CMK (cell line): ENCODE measurements at places on chromosomes 6 and 20.

DNA sequence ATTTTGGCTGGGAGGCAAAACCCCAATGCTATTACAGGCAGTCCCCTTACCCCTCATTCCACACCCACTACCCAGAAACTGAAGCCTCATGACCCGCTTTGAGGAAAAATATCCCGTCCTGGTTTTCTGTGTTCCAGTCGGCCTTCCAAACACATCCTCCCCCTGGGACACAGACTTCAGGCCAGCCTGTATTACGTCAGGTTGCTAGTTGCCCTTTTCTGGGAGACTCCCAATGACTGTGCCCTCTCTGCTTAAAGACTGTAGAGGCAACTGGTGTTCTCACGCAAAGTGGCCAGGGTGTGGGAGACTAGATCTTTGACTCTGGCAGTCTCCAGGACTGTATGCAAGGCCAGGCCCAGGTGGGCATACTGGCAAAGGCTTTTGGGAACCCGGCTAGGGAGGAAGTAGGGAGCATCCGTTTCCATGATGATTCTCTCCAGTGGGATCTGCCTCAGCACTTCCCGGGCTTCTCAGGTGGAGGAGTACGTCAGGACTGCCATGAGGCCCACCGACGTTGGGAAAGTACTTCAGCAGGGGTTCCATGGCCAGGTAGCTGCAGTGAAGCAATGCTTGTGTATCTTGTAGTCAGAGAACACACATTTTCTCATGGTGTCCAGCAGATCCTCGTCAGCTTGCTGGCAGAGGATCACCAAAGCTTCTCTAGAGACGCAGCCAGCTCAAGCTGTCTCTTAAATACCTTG is 34.9 kb downstream of the DYNLT1 start:
- no peak for DNase-seq

DNA sequence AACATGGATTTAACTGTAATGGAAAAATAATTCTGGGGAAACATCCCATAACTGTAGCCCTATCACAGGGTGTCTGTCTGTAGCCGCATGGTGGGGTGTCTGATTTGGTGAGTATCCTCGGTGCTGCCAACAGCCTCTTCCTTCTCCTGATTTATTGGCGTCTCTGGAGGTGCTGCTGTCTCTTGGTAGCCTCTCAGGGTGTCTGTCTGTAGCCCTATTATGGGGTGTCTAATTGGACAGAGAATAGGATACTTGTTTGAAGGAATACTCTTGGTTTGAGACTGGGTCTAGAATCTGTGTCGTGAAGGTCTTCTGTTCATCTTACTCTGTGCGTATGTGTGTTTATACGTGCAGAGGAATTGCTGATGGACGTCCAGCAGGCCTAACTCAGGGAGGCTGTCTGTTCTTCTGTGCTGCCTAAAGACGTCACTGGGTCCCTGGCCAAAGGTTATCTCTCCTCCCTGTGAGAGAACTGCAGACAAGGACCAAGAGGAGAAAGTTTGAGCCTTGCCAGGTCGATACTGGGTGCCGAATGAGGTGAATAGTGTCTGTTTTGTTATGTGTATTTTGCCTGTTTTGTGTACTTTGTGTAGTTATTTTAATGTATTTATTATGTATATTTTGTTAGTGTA is 18.9 kb upstream of the AGPAT4 start:
- no peak for DNase-seq

GRCh38 chr20:62503401-62504178 is 27.8 kb upstream of the GATA5 start:
- DNase-seq, result peak; percentile 81

DNA sequence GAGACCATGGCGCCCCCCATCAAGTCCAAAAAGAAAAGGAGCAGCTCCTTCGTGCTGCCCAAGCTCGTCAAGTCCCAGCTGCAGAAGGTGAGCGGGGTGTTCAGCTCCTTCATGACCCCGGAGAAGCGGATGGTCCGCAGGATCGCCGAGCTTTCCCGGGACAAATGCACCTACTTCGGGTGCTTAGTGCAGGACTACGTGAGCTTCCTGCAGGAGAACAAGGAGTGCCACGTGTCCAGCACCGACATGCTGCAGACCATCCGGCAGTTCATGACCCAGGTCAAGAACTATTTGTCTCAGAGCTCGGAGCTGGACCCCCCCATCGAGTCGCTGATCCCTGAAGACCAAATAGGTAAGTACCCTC is 41.7 kb upstream of the NAA20 start:
- DNase-seq, result no peak

GRCh38 chr6:150412221-150412620 is 43.4 kb downstream of the IYD start:
- no peak for DNase-seq

GRCh38 chr6:25377664-25378063 is 98.5 kb downstream of the CARMIL1 start:
- no peak for DNase-seq

- no peak for DNase-seq
Observed at GRCh38 chr6:129329678-129330077, 380.3 kb downstream of the ARHGAP18 start.

- DNase-seq, result no peak
Observed at GRCh38 chr6:130906736-130907381, 79.7 kb downstream of the SMLR1 start.

- DNase-seq, result no peak
Observed at GRCh38 chr6:144899161-144899560, 614.0 kb downstream of the UTRN start.

GRCh38 chr6:134995536-134995935 is 45.6 kb upstream of the ALDH8A1 start:
- DNase-seq, result no peak

DNA sequence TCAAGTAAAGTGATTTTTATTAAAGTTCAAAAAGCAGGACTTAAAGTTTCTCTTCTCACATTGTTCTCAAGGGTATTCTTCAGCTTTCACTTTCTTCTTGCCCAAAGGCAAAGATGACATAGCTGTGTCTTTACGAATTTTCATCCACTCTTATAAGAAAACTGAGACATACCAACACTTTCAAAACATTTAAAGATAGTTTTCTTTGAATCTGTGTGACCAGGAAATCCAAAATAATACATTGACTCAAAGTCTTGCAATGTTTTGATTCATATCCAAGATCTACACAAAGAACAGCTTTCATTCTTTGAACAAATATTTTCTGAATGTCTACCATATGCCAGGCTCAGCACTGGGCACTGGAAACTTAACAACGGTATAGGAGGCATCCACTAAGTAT is 117.9 kb downstream of the SIM1 start:
- DNase-seq, result no peak

GRCh38 chr6:34243131-34243771 is 5.6 kb downstream of the SMIM29 start:
- DNase-seq, result no peak

DNA sequence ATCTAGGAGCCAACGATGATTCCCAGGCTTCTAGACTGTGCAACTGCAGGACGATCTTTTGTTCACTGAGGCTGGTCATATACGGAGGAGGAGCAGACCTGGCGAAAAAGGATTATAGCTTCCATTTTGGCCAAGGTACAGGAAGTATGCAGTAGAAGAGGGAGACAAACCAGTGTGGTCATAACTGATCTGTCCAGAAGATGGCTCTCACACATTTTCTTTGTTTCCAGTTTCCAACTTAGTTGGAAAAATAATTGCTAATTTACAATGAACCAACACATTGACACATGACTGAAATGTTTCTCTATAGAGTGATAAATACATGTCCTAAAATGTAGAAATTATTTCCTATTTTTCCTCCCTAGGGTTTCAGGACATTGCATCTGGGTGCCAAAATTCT is 364.1 kb upstream of the BTBD3 start:
- no peak for DNase-seq

- peak; percentile 68 for DNase-seq
Observed at GRCh38 chr6:16130932-16131387, 2.1 kb downstream of the MYLIP start.

GRCh38 chr6:159094444-159095252 is 49.9 kb upstream of the TAGAP start:
- no peak for DNase-seq

DNA sequence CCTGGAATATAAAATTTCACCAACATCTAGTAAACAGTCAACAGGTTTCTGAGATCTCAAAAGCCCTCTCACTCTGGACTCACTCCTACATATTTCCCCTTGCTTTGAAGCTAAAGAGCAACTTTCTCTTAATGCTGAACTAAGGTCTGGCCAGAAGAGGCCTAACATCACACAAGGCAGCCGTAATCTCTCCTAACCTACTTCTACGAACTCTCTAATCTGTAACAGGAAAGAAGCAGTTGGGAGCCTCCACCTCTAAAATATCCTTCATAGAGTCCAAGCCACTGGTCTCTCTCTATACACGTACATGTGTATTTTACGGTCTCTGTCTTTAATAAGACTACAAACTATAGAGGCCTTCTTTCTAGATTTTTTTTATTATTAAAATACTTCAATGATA is 72.0 kb downstream of the REV3L start:
- DNase-seq, result no peak

GRCh38 chr6:132961122-132961521 is 146.8 kb downstream of the RPS12 start:
- no peak for DNase-seq

- DNase-seq, result no peak
Observed at GRCh38 chr20:13858871-13859270, 74.0 kb downstream of the NDUFAF5 start.

DNA sequence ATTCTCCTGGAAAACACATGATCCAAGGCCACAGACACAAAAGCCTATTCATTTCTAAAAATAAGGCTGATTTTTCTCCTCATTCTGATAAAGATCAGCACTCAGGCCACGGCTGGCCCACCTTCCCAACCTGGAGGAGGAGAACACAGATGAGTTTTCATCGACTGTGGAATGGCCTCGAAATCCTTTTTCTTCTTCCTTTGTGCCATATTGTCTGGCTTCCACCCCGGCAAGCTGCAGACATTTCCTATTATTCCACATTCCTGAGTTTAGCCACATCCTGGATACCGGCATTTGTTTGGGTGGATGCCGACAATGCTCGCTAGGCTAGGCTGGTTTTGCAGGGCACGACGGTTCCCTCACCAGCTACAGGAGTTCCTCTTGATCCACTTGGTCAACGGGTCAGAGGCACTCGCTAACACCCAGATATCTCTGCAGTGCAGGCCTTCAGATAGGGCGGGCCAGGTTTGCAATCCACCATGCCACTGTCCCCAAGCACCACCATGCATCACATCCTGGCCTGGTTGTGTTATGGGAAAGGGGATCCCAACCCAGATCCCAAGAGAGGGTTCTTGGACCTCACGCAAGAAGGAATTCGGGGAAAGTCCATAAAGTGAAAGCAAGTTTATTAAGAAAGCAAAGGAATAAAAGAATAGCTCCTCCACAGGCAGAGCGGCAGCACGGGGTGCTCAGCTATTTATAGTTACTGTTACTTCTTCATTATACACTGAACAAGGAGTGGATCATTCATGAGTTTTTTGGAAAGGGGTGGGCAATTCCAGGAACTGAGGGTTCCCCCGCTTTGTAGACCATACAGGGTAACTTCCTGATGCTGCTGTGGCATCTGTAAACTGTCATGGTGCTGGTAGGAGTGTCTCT is 4.2 kb upstream of the CTSZ start:
- DNase-seq, result peak; percentile 52

DNA sequence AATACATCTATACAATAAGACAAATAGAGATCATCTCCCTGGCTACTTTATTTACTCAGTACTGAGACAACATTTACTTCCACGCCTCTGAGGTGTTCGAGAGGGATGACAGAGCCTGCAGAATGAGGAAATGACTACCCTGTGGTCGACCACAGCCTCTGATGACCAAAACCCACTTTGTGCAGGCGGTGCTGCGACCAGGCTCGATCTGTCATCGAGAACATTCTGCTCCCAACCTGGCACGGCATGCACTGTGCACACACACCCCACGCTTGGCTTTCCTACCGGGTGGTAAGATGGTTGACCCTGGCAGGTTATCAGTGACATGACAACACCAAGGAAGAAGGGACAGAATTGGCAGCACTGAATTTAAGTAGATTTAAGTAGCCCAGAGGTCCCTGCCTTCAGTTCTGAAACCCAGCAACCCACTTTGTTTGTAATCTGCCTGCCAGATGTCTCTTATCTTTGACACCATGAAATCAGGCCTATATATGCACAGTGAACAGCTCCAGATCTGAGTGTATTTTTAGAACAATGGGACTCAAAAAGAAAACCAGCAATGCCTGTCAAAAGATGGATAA is 42.6 kb downstream of the TTI1 start:
- no peak for DNase-seq

- DNase-seq, result peak; percentile 36
Observed at GRCh38 chr6:159074120-159074684, 29.4 kb upstream of the TAGAP start.

GRCh38 chr20:32628960-32629530 is 43.9 kb upstream of the NOL4L start:
- DNase-seq, result no peak

DNA sequence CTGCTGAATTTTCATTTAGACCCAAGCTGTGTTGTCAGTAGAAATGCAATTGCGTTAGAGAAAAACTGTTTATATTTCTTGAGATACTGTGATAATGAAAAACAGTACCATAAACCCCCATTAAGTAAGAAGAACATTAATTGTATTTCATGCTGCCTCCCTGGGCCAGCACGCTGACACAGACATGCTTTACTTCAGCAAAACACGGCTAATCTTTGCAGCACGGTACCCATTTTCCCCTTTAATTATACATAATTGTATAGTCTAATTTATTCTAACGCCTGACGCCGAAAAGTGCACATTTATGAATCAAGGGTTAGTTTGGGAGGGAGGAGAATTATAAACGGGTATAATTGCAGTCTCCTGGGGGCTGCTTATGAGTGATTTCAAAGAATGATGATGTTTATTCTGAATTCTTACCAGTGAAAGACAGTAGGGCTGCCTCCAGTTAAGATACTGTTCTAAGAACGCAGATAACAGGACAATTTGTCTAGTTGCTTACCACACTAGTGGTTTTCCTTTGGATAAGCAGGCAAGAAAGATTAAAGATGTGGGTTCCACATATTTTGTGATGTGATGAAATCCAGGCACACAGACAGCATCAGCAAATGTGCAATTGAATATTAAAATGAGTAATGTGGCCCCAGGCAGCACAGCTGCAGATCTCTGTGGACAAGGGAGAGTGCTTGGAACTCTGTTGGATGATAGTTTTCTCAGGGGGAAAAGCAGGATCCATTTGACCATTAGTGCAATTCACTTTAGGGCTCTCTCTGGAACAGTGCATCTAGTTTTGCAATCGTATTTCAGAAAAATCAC is 4.7 kb upstream of the SULF2 start:
- DNase-seq, result no peak

- no peak for DNase-seq
Observed at GRCh38 chr6:150037526-150038201, 12.3 kb upstream of the RAET1L start.

DNA sequence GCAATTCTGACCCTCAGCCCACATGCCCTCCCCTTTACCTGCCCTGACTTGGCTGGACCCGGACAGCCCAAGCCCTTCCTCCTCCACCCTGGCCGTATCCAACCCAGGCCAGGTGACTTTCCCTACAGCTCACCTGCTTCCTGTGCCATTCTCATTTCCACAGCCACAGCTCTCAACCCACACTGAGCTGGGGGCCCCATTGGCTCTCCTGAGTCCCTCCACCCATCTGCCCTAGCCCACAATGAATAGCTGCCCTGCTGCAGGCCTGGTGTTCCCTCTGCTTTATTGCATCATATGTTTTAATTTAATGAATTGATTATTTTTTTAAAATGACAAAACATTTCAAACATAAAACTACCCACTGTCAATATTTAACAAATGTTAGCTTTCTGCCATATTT is 118.5 kb upstream of the BACH2 start:
- DNase-seq, result no peak
